Activated naive CD4-positive, alpha-beta T cell treated with anti-CD3 and anti-CD28 coated beads, Interleukin-2, amount 10 ng/mL, durations not matched to agents 7 days and 5 days (primary cell): ENCODE measurements at places on chromosomes 2 and 18.

GRCh38 chr2:172373766-172374165 is 53.6 kb upstream of the ITGA6 start:
- no peak for DNase-seq

DNA sequence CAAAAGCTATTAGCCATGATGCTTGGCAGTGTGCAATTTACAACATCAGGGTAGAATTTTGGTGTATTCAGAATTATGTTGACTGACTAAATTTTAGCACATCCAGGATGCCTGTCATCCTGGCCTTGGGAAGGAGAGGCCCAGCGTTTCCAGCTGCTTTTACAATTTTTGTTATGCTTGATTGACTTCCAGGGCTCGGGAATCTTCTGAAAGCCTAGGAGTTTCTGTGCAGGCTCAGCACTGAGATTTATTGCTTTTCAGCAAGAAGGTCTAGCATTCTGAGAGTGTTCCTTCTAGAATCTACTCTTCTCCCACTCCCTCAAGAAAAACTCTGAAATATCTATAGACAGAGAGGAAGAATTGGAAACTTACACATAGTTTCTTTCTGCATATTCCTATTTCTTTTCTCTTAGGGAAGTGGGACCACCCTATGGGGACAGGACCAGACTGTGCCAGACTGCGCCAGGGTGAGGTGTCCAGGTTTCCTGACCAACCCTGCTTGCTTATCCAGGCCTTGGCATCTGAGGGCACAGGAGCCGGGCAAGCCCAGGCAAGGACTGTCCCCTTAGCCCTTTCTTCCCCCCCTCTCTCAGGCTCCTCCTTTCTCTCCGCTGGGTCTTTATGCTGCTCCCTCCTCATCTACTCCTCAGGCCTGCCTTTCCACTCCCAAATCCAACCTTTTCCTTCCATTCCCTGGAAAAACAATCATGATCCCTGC is 26.9 kb downstream of the MAIP1 start:
- no peak for DNase-seq

DNA sequence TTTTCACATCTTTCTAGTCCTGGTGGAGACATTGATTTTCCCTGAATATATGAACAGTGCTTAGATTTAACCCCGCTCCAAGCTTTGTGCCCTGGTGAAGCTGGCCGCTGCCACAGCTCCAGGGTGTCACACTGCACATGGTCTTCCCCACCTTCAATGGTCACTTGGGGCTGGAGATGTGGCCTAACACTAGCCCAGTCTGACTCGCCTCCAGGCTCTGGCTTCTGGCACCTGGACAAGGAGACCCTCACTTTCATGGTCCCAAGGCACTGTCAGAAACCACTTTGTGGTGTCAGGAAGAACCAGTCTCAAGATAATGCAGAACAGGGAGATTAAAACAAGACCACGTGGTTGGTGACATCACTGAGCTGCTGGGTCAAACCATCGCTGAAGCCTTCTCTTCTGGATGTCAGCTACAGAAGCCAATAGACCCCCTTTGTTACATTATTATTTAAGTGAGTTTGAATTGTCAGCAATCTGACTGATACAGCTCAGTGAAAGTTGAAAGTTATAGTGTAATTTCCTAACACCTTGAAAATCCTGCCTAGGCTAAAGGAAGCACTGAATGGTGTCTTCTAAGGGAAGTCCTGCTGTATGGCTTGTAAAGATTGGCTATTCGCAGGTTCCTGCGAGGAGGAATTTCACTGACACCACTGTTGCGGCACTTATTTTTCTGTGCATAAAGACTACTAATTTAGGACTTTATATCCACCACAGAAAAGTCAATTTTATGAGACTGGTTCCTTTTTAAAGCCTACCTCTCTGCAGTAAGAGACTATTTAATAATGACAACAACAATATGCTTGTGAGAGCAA is 55.0 kb upstream of the CTDP1 start:
- DNase-seq, result no peak

DNA sequence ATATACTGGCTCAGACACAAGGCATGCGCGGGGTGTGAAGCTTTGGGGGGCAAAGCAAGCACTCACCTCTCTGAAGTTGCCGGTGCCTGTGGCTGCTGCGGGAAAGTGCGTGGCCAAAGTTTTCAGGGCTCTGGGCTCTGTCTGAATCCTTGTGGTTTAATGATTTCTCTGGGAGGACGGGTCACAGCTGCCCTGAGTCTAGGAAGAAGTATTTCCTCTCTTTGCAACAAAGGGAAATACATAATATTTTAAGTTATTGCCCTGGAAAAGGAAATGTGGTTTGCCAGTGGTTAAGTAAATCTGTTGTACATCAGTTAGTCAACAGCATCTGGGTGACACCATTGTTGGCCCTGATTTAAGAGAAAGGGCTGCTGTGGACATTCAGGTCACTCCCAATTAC is 56.7 kb upstream of the ZDBF2 start:
- DNase-seq, result no peak

GRCh38 chr2:122072666-122073065 is 317.2 kb downstream of the TSN start:
- DNase-seq, result no peak

GRCh38 chr2:162678551-162678950 is 160.0 kb downstream of the KCNH7 start:
- DNase-seq, result no peak

GRCh38 chr18:59156316-59156715 is 16.6 kb downstream of the SEC11C start:
- DNase-seq, result no peak

- DNase-seq, result no peak
Measured at GRCh38 chr2:238504181-238504931, 77.6 kb downstream of the ASB1 start.

GRCh38 chr2:167258712-167259111 is 370.4 kb downstream of the XIRP2 start:
- no peak for DNase-seq

DNA sequence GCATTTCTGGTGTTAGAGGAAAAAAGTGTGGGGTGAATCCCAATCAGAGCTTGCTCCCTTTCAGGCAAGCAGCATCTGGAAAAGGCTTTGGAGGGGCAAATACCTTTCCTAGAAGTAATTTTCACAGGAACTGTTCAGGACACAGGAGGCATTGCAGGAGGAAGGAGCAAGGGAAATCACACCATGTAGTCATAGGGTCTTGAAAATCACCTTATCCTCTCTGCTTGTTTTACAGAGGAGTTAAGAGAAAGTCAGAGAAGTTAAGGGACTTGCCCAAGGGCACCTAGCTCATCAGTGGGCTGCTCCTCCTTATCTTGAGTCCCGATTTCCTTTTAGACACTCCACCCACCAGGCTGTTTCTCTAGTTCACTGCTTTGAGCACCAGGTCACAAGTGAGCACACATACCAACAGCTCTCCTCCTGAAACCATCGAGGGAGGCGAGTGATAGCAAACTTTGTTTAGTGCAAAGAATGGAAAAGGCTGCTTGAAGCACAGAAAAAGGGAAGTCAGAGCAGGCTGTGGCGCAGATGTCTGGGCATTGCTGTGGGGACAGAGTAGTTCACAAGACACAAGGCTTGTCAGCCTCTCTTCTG is 89.2 kb upstream of the CXCR4 start:
- DNase-seq, result no peak

GRCh38 chr18:65439188-65439587 is 311.6 kb upstream of the CDH7 start:
- no peak for DNase-seq

DNA sequence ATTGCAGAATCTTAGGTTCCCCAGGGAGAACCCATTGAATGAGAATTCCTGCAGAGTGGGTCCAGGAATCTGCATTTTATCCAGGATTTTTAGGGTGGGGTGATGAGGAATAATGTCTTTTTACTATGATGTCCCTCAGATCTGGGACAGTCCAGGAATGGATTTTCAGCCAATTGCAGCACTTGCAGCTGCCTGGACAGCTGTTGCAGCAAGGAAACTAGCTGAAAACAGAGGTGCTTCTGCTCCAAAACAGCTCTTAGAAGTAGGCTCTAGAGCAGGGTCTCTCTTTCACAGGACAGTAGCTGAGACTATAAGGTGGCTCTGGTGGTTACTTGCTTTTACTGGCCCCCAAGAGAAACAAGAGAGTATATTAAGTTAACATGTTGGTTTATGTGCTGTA is 9.1 kb downstream of the GLI2 start:
- DNase-seq, result no peak

GRCh38 chr2:66531155-66531554 is 96.2 kb downstream of the MEIS1 start:
- no peak for DNase-seq

DNA sequence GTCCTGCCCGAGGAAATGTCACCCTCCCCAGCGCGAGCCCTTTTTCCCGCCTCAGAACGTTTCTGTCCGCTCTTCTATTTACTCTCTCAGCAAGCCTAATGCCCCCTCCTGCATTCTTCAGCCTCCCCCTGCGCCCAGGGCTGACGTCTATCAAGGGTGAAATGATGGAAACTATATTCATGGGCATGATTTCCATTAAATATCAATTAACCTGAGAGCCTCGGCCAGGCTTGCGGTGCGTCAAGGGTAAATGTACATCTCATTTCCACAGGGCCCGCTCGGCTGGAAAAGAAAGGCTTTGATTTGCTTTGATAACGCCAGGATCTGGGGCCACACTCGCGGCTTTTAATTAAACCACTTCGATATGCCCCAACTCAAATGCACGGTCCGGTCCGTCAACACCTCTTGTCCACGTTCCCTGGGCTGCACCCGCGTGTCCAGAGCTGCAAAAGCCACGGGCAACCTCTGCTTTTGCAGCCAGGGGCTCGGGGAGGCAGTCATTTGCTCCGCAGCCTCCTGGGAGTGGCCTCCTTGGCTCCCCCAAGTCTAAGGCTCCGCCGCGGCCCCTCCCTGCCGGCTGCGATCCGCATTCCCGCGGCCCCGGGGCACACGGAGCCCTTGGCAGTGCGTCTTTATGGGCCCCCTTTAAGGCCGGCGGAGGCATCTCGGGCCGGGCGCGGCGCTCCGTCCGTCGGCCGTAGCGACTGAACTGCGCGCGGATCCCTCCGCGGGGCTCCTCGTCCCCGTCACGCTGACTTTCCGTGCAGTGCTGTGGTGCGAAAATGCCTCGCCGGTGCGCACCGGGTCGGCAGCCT is at the start of gene HOXD8:
Gene HOXD8 (plus strand): TSS at position 724 of the 815 bp plus-strand sequence. CDS start 662 bp downstream, outside the sequence.
- DNase-seq, result no peak
